ENCODE measurements at places on chromosomes 7 and 10.

GRCh38 chr10:58674251-58674650 lies 161.6 kb downstream of the BICC1 start:
- DNase-seq = no peak

DNA sequence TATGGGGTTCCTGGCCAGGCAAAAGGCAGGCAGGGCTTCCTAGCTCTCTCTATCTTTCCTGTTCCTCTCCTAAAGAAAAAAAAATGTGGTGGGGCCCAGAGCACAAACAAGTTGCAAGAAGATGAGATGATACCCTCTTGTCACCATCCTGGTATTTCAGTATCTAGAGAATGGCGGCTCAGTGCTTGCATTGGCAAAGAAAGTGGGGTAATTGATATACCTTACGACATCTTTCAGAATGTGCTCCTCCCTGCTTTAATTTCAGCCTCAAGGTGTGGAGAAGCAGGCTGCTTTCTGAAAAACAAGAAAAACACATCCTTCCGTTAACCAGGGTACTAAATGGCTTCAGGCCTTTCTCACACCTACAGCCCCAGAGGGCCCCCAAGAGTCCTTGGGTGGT lies 34.5 kb upstream of the CUX1 start:
- DNase-seq = no peak

DNA sequence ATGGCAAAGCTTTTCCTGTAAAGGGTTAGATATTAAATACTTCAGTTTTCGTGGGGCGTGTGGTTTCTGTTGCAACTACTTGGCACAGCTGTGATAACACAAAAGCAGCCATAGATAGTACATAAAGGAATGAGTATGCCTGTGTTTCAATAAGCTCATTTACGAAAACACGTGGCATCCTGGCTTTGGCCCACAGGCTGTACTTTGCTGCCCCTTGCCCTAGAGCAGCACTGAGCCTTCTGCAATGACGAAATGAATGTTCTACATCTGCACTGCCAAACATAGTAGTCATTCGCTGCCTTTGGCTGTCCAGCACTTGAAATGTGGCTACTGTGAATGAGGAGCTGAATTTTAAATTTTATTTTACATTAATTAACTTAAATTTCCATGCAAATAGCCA lies 376.2 kb upstream of the TPK1 start:
- no peak for DNase-seq

DNA sequence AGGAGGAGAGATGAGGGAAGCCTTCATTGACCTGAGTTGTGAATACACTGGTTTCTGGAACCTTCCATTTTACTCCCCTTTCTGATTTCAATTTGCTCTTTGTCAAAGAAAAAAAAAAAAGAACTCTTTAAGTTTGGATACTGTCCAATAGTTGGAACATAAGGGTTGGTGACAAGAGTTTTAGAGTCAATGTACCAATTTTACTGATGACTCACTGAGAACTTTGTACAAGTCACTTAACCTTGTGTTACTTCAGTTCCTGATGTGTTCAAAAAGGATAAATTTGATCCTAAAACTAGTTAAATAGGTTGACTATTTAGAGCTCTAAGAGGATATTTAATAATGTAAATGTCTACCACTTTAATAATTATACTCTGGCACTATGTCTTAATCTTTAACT lies 4.1 kb upstream of the CDK14 start:
- DNase-seq = no peak

DNA sequence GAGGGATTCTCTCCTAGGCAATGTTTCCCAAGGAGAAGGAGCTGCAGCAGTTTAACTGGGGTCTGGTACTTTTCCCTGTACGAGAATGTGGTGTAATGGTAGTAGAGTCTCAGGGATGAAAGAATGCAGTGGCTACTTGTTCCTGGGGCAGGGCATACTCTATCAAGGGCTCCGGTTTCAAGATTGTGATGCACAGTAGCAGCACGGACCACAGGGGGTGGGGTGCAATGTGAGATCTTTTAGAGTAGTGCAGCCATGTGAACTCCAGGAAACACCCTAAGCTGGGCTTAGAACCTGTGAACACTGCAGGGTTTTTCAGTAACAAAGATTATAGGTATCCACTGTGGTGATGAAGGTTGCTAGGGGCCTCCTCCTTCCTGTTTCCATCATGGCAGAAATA lies 903.9 kb downstream of the NRG3 start:
- DNase-seq = no peak

DNA sequence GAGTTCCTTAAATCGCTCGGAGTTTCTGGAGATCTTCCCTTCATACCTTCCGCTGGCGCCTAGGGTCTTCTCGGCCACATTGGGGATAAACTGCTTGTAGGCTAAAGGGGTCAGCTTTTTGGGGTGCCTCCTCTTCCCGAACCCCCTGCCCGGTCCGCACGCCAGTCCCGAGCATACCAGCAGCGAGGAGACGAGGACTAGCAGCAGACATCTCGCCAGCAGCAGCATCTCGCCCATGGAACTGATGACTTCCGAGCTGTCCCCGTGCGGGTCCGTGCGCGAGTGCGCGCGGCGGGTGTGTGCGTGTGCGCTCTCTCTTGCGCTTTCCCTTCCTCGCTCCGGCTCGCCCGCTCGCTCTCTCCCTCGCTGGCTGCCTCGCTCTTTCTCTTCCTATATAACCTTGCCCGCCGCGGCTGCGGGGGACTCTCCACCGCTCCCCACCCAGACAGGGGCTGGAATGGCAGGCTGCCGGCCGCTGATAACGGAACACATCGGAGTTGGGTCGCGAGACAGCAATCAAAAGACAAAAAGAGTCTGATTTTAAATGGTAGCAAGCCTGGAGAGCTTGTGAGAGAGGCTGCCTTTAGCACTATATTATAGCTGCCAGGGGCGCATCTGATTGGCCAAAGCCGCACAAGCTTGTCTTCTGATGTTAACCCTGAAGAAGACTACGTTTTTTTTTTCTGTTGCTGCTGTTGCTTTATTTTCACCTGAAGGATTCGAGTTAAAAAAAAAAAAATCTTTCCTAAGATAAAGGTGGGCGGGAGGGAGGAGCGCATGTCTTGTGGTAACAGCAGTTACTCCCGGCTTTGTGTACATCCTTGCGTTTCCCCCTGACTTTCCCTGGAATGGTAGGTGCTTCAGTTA lies at the start of gene SHH:
Gene SHH (minus strand): TSS at position 569 of the 867 bp plus-strand sequence. CDS start 341 bp downstream, at position 228.
- no peak for DNase-seq

DNA sequence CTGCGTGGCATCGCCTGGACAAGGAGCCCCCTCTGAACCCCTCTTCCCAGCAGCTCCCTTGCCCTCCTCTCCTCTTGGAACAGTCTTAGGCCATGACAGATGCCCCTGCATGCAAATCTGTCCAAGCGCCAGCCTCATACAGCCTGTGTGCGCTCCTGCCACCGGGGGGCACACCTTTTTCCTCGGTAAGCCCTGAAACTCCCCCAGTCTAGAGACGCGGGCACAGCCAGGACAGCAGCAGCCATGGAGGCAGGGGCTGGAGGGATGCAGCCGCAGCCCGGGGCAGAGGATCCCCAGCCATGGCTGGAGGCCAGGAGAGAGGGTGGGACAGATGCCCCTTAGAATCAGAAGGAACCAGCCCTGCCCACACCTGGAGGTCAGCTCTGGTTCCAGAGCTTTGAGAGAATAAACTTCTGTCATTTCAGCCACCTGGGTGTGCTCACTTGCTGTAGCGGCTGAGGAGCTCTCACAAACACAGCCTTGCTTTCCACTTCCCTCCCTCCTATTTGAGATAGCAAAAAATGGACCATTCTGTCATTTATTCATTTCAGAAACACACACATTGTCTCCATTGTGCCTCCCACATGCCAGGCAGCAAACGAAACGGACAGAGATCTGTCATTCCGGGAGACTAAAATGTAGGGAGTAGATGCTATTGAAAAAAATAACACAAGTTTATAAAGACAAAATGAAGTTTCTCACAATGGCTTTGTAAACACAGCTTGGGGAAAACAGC lies 241.5 kb downstream of the WDR37 start:
- DNase-seq = no peak

- DNase-seq = no peak
Measured at GRCh38 chr7:46168671-46169383, 247.8 kb upstream of the IGFBP3 start.

DNA sequence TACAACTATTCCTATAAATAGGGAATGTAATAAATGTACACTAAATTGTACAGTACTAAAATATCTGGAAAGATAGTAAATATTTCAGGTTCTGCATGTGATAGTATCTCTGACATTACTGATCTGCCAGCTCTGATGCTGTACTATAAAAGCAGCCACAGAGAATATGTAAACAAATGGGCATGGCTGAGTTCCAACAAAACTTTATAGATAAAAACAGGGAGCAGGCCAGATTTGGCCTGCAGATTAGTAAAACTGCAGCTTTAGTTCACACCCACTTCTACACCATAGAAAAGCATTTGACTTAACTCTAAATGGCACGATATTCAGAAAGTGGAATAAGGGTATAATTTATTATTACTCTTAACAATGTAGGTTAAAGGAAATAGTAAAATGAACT lies 18.8 kb upstream of the TLL2 start:
- no peak for DNase-seq

GRCh38 chr10:57891201-57892006 lies 376.3 kb downstream of the IPMK start:
- no peak for DNase-seq

- DNase-seq = no peak
Measured at GRCh38 chr7:19869979-19870378, 96.6 kb upstream of the TMEM196 start.

- no peak for DNase-seq
Measured at GRCh38 chr10:340646-341045, 205.4 kb downstream of the ZMYND11 start.

- no peak for DNase-seq
Measured at GRCh38 chr7:67858931-67859330, 862.3 kb downstream of the TYW1 start.
